Breast epithelium (tissue), 4 donors: ENCODE measurements at places on chromosomes 6 and 20. TPM values are rescaled to one million over a fixed set of nuclear protein-coding genes. Genes with fewer than 3 reads are reported as not detected.

RIMS1 gene
- total RNA-seq: 2.6 TPM

C20orf204 gene
- total RNA-seq: 1.3 TPM

OR2B6 gene
- total RNA-seq: not detected

UTRN gene
- 263 TPM for total RNA-seq

SEC23B gene
- 57.7 TPM for total RNA-seq

DNA sequence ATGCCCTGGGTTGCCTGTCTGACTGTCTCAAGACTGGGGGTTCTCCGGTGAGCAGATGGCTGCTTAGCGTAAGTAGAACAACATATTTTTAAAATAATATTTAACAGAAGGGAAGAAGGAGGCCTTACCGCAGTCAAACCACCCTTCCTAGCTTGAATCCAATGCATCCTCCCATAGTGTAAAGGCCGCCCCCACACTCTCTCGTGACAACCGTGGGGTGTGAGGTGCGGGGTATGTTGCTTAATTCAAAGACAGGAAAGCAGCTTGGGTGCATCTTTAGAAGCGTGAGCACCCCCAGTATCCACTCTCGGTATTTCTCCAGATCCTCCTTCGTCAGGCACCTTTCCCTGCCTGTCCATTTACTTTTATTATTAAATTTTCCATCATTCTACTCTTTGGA lies 501.2 kb upstream of the CDH4 start:
- DNase-seq: no peak

DNA sequence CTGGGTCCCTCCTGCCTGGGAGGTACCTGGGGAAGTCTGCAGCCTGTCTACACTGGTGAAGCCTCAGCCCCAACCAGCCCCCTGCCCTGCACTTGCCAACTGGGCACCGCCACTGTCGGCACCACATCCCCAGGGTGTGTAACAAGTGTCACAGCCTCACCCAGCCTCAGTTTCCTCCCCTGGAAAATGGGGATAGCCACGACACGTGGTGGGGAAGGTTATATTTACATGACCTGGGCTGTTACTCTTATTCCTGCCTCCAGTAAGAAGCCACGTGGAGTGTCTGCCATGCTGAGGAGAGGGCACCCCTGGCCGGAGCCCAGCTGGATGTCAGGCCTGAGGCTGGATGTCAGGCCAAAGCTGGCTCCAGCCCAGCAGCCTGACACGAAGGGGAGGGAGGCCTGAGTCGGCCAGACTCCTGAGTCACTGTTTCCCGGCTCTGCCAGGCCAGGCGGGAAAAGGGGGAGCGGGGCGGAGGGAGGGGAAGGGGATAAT lies 44.9 kb downstream of the SNAI1 start:
- peak; percentile 53 for DNase-seq

- DNase-seq: no peak
Observed at GRCh38 chr20:37395410-37395797, 49.5 kb downstream of the SRC start.

DNA sequence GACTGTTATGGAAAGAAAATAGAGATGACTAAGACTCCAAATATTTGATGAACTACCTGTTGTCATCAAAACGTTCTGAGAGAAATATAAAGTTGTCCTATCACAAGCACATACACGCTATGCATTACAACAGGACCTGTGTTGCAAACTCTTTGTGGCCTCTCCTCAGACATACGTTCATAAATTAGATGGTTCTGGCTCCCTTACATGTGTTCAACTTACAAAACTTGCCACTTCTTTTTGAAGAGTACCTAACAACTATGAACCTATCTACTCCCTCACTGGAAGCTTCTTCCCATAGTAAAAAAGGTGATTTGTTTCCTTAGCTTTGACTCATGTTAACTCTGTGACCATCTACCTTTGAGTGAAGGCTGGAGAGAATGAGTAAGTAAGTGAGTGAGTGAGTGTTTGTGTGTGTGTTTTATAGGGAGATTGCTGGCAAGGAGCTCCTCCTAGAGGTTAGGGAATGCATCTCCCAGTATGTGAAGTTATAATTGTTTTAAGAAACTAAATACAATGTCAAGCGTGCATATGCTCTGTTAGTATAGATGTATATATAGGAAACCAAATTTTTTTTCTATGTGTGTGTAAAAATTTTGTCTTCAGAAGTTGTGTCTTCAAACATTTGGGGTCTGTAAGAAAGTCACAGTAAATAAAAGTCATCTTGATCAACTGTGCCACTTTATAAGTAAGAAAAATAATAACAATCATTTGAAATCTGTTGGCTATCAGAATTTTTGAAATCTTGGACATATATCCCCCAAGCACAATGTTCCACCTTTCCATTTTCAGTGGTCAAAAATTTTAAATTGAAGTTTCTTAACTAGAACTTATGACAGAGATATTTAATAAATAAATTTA lies 1211.1 kb upstream of the GJE1 start:
- no peak for DNase-seq

DNA sequence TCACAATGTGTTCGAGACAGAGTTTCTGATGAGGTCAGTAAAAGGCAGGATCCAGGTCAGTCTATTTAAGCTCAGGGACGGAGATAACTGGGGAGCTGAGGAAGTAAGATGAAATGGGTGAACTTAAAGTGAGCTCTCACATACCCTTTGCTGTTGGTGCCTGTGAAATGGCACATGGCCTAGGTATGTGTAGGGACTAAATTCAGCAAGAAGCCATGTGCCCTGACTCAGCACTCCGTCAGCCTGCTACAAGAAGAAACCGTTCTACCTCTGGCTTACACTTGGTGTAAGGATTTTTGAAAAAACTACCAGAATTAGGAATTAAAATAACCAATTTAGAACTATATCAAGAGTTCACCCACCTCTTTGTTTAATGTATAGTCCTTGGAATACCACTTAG lies 41.1 kb upstream of the TRDN start:
- DNase-seq: no peak

- no peak for DNase-seq
Observed at GRCh38 chr6:123655521-123656306, 19.0 kb upstream of the TRDN start.

DNA sequence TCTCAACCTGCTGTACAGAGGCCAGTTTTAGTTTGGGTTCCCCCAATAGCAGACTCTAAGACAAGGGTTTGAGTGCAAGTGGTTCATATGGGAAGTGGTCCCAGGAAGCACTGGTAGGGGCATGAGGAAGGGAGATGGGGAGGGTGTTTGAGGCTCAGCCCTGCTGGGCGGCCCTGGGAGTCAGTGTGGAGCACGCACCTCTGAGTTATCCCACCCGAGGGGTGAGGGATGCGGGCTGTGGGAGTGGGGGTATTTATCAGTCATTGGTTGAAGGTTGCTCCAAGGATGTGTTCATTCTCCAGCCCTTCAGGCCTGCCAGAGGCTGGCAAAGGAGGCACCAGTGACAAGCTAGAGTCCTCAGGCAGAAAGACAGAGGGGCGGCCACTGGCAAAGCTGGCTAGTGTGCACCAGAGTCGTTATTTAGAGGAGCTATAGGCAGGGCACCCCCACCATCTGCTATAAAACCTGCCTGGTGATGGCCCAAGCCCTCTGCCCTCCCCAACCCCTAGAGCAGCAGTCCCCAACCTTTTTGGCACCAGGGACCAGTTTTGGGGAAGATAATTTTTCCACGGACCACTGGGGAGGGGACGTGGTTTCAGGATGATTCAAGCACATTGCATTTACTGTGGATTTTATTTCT lies 16.5 kb downstream of the PXMP4 start:
- DNase-seq: no peak

DNA sequence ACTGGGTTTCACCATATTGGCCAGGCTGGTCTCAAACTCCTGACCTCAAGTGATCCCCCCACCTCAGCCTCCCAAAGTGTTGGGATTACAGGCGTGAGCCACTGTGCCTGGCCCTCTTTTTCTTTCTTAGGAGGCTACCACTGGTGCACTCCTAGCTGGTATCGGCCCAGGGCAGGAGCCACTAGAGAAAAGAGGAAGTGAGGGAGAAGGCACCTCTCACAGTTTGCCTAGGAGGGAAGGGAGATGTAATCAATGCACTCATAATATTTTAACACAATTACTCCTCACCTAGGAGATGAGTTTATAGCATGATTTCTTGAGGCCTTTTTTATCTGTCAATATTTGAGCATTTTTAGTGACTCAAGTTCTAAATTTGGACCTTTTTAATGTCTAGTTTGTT lies 189.0 kb upstream of the SOX4 start:
- no peak for DNase-seq

- no peak for DNase-seq
Observed at GRCh38 chr6:102333736-102334135, 940.2 kb downstream of the GRIK2 start.

- DNase-seq: no peak
Observed at GRCh38 chr6:62993951-62994350, 217.3 kb upstream of the FKBP1C start.

DNA sequence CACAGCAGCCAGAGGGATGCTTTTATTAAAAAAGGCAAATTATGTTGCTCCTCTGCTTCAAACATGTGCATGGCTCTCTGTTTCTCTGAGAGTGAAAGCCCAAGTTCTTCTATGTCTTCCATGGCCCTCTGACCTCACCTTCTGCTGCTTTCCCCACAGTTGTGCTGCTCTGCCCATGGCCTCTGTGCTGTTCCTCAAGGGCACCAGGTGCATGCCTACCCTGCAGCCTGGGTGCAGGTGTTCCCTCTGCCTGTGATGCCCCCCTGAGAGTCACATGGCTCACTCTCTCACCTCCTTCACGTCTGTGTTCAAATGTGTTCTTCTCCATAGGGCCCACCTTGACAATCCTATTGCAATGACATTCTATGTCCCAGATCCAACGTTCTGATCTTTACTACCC lies 477.0 kb upstream of the CHD6 start:
- no peak for DNase-seq

GRCh38 chr6:12008366-12009179 lies 3.5 kb upstream of the HIVEP1 start:
- peak; percentile 58 for DNase-seq

- DNase-seq: no peak
Observed at GRCh38 chr6:113464536-113464935, 392.6 kb upstream of the MARCKS start.

- DNase-seq: peak; percentile 84
Observed at GRCh38 chr6:13733178-13733887, 21.7 kb upstream of the RANBP9 start.

GRCh38 chr6:5766260-5766659 lies 240.5 kb downstream of the NRN1 start:
- DNase-seq: no peak

GRCh38 chr20:43942667-43943285 lies 28.1 kb downstream of the TOX2 start:
- no peak for DNase-seq

DNA sequence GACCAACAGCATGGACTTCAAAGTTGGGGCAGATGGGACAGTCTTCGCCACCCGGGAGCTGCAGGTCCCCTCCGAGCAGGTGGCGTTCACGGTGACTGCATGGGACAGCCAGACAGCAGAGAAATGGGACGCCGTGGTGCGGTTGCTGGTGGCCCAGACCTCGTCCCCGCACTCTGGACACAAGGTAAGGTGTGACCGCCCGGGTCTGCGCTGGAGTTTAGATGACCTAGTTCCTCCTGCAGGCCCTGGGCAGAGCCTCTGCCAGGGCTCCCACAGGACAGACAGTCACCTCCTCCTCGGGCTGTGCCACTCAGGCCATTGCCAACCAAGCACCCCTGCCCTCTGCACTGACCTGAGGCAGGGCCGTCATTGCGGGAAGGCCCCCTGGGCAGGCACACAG lies 322.1 kb downstream of the TAF4 start:
- no peak for DNase-seq

DNA sequence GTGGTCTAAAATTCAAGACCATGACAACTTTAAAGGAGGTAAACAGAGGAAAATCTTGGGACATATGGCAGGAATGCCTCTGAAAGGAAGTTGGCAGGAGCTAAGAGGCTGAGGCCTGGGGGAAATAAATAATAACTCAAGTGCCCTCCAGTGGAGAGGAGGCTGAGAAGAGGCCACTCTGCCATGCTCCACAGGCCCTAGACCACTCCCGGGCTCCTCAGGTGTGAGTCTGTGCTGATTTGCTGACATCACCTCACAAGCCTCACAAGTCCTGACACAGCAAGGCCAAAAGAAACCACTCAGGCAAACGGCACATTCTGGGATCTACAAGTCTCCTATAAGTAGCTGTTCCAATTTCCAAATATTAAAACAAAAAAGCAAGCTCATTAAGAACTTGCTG lies 91.0 kb upstream of the RIPOR2 start:
- DNase-seq: no peak

DNA sequence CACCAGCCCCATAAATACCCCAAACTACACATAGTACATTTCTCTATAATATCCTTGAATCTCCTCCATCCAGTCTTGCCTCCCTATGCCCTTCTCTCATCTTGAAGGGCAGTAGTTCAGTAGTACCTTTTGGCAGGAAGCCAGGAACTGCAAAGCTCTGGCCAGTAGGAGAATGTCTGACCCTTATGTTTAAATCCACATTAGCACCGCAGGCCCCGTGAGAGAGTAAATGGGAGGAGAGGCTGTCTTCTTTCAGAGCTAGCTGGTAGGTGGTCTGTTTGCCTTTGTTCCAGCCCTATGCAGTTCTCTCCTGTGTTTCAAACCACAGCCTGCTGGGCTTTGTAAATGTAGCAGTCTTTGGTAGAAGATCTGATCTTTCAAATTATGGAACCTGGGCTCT lies 690.7 kb downstream of the DOK5 start:
- no peak for DNase-seq

- DNase-seq: no peak
Observed at GRCh38 chr6:87832025-87832825, 130.2 kb upstream of the AKIRIN2 start.

GRCh38 chr6:52288216-52288615 lies 3.7 kb upstream of the MCM3 start:
- no peak for DNase-seq

- no peak for DNase-seq
Observed at GRCh38 chr6:10347561-10348327, 67.1 kb downstream of the TFAP2A start.

DNA sequence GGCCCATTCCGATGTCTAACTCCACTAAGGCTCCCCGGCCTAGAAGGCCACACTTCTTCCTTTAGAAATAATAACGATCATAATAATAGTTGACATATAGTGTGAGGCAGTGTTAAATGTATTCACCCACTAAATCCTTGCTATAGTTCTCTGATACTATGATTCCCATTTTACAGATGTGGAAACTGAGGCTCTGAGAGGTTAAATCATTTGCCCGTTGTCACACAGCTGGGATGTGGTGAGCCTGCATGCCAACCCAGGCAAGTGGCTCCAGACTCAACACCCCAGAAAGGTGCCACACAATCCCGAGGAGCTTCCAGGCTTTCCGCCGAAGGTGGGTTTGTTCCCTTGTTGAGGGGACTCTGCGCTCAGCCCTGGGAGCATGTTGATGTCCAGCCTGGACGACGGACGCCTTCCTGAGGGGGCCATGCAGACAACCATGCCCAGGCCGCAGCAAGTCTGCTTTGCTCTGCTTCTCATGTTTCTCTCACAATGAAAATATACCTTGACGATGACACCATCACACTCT lies 104.6 kb upstream of the CDYL start:
- DNase-seq: no peak
